ENCODE measurements at places on chromosomes 3 and 15.

DNA sequence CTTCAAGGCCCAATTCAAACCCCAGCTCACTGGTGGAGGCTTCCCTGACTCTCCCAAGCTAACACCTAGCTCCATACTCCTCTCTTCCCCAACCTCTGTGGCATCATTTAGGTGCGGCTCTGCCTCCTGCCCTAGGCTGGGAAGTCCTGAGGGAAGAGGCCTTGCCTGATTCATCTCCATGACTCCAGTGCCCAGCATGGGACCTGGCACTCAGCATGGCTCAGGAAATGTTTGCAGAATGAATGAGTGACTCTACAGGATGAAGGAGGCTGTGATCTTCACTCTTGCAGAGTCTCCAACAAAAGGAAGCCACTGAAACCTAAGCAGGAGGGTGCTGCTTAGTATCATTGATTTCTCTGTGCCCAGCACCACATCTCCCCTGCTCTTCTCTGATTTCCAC is 34.5 kb upstream of the INSYN1 start:
- DNase-seq, result no peak

- DNase-seq, result no peak
Measured at GRCh38 chr3:151550025-151550618, 89.3 kb upstream of the IGSF10 start.

DNA sequence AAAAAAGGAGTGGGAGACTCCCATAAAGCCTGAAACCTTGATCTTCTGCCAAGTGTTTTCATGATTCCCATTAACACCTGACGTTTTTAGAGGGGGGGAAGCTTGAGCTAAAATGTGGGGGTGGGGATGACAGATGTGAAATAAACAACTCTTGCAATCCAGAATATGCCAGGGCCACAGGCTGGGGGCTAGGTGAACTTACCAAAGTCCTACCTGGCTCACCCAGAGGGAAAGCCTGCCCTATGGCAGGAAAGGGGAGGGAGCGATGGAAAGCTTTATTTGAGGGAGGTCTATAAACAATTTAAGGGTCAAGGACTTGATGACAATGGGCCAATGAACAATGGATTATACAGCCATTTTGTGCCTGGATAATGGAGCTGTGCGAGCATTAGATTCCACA is 108.3 kb downstream of the LRIG1 start:
- DNase-seq, result no peak

GRCh38 chr15:98719137-98719740 is 70.9 kb downstream of the IGF1R start:
- DNase-seq, result no peak

DNA sequence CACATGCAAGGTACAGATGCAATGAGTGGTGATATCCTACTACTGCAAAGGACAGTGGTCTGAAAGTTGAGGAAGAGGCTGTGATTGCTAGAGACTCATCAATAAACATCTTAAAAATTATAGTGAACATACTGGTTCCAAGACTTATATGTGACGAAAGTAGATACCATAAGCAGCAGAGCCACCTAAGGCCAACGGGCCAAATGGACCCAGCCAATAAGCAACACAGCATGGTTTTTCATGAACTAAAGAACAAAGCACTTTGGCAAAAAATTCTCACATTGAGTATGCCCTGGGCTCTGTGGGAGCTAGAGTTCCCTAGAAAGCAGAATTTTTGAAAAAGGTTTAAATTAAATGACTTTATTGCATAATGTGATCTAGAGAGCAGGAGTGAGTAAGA is 272.1 kb downstream of the SI start:
- no peak for DNase-seq

DNA sequence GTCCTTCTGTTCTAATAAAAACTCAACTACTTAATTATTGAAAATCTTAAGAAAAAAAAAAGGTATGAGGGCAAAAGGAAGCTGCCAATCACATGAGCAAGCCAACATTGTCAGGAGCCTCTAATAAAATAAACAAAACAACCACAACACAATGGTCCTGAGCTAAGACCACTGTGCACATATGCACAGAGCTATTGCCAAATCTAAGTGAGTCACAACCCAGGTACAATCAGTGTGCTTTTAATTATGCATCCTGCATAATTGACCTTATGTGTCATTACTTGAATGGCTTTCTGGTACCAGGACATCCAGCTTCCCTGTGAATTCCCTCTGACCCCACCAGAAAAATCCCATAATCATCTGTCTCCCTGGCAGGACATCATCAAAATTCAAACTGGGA is 639.8 kb downstream of the MAGI1 start:
- no peak for DNase-seq

DNA sequence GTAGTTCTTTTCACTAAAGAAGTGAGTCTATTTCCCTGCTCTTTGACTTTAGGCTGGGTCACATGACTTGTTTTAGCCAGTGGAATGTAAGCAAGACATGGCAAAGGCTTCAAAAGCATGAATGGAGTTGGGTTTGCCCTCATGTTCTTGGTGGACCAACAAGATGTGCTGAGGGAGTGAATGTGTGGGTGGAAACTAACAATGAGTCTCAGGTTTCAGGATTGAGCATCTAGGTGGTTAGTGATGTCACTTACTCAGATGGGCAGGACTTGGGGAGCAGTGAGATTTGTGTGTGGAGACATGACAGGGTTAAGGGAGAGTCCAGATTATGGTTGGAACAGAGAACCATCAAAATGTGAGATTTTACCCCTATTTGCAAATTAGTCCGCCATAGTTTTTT is 181.4 kb upstream of the UBE2E1 start:
- no peak for DNase-seq
